ENCODE measurements at places on chromosomes 6 and 20.
A peak's percentile ranks its signal among the peaks of the same experiment; 100 is the strongest.

DNA sequence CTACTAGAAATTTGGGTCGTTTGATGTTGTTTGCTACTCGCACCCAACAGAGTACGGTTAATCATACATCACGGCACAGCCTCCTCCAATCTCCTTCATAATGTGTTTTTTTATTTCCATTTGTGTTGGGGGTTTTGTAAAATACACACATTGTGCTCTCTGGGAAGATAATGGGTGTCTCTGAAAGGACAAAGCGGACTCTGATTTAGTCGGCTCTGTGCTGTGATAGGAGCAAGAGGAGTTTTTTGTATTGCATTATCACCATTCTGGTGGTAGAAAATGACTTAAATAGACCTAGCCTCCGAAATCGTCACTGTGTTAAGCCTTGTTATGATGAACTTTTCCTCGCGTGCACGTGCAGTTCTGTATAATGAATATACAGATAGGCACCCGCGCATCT is 196.3 kb downstream of the CDH4 start:
- no peak for DNase-seq

GRCh38 chr6:53513519-53513966 is 31.4 kb downstream of the GCLC start:
- DNase-seq, result no peak

GRCh38 chr20:539191-539590 is 4.4 kb downstream of the CSNK2A1 start:
- no peak for DNase-seq

DNA sequence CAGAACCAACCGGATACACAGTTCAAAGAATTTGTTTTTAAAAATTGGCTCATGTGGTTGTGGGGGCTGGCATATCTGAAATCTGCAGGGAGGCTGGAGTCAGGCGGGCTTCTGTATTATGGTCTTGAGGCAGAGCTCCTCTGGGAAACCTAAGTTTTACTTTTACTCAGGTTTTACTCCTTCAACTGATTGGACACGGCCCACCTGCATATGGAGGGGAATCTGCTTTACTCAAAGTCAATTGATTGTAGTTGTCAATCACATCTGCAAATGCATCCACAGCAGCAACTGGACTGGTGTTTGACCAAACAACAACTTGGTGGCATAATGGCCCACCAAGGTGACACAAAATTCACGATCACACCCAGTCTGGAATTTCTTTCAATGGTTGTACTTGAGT is 103.4 kb downstream of the ERMARD start:
- DNase-seq, result no peak

DNA sequence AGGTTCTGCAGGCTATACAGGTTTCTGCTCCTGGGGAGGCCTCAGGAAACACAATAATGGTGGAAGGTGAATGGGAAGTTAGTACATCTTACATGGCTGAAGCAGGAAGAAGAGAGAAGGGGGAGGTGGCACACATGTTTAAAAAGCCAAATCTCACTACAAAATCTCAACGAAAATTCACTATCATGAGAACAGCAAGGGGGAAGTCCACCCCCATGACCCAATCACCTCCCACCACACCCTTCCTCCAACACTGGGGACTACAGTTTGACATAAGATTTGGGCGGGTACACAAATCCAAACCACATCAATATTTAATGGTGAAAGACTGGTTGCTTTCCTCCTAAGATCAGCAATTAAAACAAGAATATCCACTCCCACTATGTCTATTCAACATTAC is 13.8 kb upstream of the POLR1H start:
- no peak for DNase-seq

DNA sequence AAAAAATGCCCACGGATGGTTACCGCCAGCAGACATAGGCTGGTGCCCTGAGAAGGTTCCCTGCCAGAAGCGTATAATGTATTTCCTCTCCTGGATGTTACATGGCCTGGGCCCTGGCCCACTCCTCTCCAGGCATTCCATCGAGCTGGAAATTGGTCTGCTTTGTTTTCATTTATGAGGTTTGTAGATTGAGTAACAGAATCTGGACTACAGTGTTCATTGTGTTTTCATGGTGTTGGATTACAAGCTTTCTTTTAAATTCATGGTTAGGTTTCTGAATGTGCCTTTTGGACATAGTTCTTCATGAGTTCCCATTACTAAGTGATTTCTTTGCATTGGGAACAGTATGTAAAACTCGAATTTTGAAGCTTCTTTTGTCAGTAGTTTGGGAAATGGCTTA is 6.4 kb downstream of the TIAM2 start:
- DNase-seq, result no peak

GRCh38 chr6:24933868-24934401 is 1.8 kb downstream of the RIPOR2 start:
- peak; percentile 13 for DNase-seq

- DNase-seq, result no peak
These were observed 694.4 kb upstream of the CITED2 start for GRCh38 chr6:140068801-140069200.

GRCh38 chr6:153613719-153614455 is 425.2 kb upstream of the OPRM1 start:
- no peak for DNase-seq

GRCh38 chr6:137105375-137105774 is 60.6 kb upstream of the IL20RA start:
- no peak for DNase-seq

- DNase-seq, result no peak
These were observed 73.0 kb upstream of the NRSN1 start for GRCh38 chr6:24053057-24053456.

GRCh38 chr20:10509376-10509775 is 74.3 kb downstream of the SLX4IP start:
- no peak for DNase-seq

- DNase-seq, result peak; percentile 18
These were observed 29.0 kb upstream of the DSN1 start for GRCh38 chr20:36802326-36803222.

DNA sequence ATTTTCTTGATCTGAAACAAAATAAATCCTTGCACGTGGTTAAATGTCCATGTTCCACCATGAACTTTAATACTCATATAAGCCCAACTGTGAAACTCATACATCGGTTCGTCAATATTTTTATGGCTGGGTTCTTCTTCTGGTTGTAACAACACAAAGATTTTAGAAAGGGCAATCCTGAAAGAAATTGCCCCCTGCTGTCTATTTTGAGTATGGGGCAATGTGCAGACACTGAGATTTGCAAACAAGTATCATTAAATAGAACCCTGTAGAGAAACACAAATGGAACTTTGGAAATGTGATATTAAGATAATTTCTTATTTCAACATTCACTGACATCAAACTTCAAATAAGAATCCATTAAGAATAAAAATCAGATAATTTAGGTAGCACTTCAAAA is 80.2 kb upstream of the PHACTR1 start:
- no peak for DNase-seq

DNA sequence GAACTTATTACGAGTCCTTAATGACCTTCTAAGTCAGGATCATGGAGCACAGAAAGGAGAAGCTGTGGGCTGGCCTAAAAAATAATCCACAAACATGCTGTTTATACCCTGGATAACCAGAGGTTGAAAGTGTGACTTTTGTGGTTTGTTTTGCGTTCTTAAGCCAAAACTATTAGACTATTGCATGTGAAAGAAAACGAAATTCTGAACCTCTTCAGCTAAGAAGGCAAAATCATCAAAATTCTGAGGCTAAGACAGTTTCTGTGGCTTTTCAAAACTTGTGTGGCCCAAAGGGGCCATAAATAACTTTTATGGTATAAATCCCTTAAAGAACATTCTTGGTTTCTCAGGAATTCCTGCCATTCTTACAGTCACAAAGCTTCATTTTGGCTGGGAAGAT is 251.0 kb downstream of the UST start:
- no peak for DNase-seq

DNA sequence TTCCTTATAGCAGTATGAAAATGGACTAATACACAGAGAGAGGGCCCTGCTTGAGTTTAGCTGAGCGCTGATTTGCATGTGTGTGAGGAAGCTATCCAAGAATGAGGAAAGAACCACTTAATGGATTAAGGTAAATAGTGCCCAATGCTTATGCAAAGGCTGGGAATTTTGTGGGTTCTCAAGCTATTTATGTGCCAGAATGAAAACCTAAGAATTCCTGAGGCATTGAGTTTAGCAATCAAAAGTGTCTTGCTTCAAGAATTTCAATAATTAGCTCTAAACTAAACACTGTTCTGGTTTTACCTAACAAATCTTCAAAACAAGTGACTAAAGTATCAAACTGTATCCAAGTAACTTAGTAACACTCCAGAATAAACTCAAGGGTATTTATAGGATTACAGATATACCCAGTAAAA is 7.0 kb upstream of the OR14J1 start:
- no peak for DNase-seq

- DNase-seq, result peak; percentile 48
These were observed 272.9 kb downstream of the SMOC2 start for GRCh38 chr6:168713839-168714238.

- no peak for DNase-seq
These were observed 83.5 kb upstream of the SYNCRIP start for GRCh38 chr6:85726206-85726605.

GRCh38 chr6:93398723-93399122 is 20.6 kb downstream of the EPHA7 start:
- no peak for DNase-seq

GRCh38 chr6:107033126-107033525 is 5.1 kb downstream of the MTRES1 start:
- no peak for DNase-seq

Data from SW480 (cell line).